ENCODE measurements at places on chromosomes 5 and 9.

DNA sequence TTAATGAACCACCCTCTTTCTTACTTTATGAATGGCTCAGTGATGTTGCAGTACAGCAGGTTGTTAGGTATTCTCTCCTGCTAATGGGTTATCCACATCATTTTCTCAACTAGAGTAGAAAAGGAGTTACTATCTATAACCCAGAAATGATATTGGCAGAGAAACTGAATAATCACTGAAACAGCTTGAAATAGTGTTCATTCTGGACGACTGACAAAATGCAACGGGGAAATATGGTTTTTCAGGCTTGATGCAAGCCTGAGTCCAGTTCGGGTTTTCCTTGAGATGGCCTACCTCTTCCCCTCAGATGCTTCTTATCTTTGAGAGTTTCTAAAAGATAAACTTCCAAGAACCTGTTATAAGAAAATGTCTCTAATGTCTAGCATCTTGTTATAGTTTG, 187.3 kb downstream of the RAB3C start:
- no peak for DNase-seq

DNA sequence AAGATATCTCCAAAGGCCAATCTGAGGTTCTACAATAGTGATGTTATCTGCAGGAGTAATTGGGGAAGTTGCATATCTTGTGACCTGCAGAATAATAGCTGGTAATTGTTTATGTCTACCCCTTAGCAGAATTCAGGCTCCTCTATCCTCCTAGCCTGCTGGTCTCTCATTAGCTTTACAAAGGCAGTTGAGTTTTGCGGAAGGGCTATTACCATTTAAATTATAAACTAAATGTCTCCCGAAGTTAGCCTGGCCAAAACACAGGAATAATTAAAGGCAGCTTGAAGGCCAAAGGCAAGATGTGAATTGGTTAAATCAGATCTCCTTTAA, 168.7 kb downstream of the TTC39B start:
- DNase-seq = no peak

GRCh38 chr5:91177639-91178038, 205.5 kb downstream of the ARRDC3 start:
- DNase-seq = no peak

DNA sequence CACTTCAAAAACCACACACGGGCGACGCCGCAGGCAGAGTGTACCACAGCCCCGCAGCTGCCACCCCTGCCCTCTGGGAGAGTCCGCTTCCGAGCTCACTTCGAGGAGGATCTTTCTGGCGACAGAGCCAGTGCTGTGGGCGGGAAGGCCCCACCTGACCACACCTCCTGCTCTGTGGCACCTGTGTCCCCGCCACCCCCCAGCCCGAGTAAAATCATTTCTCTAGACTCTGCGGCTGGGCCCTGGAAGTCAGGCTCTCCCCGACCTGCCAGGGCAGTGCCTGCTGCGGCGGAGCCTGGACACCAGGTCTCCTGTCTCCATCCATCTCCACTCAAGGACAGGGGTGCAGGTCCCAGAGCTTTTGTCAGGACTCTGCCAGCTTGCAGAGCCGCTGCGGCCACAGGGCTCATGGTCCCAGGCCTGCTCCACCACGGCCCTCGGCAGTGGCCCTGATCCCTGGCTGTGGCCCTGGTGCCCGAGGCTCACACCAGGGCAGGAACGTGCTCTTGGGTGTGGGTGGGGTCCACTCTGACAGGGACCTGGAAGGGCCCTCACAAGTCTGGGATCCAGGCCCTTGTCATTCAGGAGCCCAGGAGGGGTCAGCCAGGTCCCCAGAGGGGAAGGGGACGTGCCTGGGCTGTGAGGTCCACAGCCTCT, 20.9 kb upstream of the CAMSAP1 start:
- no peak for DNase-seq

Measured in stimulated activated CD4-positive, alpha-beta T cell treated with anti-CD3 and anti-CD28 coated beads, Interleukin-1b, Interleukin-23, amount 100 ng/mL, for 1 hour (primary cell).